ENCODE measurements at places on chromosomes 2 and 18.

DNA sequence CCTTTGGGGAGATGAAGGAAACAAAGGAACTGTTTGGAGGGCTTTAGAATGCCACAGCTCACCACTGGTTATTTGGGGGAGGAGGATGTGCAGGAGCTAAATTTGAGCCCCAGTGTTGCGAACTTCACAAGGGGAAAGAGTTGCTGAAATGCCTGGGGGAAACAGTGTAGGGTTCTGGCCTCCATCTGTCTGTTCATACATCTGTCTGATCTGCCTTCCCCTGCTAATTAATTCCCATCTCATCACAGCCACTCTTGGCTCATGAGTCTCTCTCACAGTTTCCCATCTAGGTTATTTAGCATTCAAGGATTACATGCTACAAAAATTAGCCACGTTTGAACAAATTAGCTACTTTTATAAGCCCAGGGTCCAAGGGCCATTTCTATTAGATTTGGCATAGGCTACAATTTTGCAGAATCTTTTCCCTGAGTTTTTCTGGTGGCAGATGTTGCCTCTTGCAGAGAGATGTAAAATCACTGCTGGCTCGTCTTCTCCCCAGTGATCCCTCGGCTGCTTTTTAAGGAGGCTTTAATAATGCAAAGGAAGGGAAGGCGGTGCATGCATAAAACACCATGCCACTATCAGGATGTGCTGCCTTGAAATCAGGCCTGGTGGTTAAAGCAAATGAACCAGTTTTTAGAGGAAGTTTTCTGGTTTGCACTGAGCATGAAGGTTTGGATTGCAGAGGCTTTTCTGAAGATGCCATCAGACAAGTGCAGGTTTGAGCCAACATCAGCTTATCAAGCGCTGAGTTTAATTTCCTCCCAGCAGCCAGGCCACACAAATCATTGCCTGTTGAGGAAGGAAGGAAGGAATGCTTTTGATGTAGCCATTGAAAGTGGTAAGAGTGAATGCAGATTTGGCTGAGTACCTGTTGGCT lies 35.0 kb downstream of the ADD2 start:
- no peak for DNase-seq

DNA sequence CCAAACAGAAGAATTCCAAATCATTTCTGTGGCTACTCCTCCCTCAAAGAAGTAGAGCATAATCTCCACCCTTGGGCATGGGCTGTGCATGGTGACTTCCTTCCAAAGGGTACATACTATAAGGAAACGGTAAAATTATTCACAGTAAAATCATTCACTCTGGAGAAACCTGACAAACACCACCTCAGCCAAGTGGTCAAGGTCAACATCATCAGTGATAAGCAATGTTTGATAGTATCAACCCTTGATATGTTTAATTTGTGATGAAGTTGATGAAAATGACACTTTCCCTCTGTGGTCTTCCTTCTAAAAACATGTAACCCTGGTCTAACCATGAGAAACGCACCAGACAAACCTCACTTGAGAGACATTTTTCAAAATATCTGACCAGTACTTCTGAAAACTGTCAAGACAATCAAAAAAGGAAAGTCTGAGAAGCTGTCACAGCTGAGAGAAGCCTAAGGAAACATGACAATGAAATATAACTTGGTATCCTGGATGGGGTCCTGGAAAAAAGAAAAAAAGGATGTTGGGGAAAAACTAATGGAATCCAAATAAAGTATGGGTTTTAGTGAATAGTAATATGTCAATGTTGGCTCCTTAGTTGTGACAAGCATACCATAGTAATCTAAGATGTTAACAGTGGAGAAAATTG lies 9.4 kb upstream of the TXNDC2 start:
- no peak for DNase-seq

DNA sequence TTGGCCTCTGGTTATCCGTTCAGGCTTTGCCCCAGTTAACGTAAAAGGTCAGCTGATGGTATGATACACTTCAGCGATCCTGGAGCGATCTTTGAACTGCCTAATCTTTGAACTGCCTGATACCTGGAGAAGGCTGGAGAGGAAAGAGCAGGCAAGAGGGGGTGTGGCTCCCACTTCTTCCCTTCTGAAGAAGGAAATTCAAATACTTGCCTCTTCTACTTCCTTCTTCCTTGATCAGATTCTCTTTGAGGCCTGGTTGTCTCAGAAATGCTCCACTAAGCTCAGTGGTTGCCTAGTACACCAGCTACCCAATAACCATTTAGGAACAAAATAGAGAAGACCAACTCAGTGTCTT lies 619 bp downstream of the GALM start:
- DNase-seq = no peak

- no peak for DNase-seq
Measured at GRCh38 chr18:23890589-23890988, 124.0 kb upstream of the TTC39C start.

DNA sequence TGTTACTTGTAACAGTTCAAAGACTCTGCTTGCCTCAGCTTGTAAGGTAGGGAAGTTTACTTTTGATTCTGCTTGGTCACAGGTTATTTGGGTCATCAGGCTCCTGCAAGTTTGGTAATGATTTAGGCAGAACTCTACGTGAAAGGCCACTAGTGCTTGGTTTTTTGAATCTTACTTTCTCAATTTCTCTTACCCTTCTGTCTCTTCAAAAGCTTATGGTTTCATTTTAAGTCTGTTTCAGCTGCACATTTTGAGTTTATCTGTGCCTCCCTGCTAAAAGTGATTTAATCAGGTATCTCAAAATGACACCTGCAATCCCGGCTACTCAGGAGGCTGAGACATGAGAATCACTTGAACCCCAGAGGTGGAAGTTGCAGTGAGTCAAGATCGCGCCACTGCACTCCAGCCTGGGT lies 26.3 kb upstream of the MOCOS start:
- DNase-seq = no peak

GRCh38 chr2:170227951-170228350 lies 50.0 kb downstream of the MYO3B start:
- DNase-seq = no peak

DNA sequence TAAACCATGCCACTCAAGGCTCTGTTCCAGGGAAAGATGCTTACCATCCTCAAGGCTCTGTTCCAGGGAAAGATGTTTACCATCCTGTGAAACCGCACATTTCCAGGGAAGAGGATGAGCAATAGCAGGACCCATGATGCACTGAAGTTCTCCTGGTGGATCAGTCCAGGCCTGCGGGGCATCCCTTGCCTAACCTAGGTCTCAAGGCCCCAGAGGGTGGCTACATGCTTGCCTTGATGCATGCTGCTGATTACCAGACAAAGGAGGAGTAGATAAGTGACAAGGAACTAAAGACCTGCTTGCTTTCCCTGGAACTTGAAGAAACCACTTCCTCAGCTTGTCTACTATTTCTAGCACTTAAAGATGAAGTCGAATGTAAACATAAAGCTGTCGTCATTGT lies 111.0 kb upstream of the LINC00305 start:
- DNase-seq = no peak

DNA sequence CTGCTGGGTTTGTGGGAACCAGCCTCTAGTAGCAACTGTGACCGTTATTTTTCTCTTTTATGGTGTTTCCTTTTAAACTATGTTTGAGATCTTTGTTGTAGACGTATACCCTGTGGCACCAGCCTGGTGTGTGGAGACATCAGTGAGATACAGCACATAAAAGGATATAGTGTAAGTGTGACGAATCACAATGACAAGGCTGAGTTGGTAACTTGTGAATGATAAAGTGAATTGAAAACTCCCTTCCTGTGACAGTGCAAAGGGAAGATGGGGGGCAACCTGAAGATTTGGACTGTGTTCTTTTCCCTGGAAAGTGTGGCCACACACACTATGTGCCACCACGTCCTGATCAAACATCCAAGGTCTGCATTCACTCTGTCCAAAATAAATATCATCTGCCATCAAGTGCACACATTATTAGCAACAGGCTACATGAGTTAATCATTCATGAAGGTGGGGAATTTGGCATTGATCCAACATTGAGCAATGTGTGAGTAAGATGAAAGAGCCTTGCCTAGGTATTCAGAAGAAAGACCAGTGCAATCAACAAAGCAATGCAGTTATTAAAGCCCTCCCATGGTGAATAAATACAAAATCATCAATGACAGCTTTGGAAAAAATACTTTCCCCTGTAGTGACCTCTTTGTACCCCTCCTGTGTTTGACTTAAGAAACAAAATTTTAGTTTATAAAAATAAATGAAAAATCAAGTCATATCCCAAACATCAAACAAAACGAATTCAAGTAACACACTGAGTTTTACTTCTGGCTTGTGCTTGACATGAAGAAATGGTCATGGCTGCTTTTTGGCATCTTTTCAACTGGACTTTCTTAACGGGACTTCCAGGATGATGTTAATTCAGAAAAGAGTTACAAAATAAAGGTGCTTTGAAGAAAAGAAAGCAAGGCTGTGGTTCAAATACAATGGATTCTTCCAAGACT lies 1280.5 kb upstream of the ZEB2 start:
- no peak for DNase-seq

DNA sequence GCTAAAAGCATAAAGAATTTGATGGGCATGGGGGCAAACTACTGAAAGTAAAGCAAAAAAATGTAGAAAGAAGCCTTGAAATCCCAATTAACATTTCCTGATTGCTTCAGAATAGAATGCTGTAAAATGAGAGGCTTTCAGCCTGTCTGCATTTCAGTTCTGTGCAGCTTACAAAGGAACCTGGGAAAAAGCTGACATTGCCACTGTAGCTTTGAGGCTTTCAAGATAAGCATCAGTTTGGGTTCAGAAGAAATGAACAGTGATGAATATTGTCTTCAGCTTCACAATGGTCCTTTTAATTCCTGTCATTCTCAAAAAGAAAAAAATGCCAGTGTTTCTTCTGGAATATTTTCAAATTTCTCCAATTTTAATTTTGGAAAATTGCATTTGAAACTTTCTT lies 242.7 kb downstream of the LRRTM1 start:
- no peak for DNase-seq

GRCh38 chr2:144516411-144516980 lies 3.4 kb downstream of the ZEB2 start:
- no peak for DNase-seq

- no peak for DNase-seq
Measured at GRCh38 chr18:49747876-49748275, 65.5 kb downstream of the ACAA2 start.

DNA sequence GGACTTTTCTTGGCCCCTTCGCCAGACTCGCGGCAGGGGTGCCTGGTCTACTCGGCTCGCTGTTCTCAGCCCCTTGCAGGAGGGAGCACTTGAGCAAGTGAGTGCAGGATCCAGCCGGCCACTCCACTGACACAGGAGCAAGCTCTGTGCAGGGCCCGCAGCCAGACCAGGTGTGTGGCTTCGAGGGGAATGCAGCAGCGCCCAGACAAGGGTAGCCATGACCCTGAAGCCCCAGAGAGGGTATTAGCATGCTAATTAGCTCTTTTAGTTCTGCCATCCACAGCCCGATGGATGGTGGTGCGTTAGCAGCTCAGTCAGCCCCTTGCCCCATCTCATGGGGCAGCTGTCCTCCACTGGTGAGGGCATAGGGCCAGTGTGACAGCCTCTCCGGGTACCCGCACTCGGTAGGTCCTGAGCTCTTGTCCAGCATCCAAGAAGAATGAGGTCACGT lies 103.2 kb upstream of the HS6ST1 start:
- no peak for DNase-seq

- no peak for DNase-seq
Measured at GRCh38 chr2:151716721-151717120, 17.6 kb downstream of the NEB start.
